Activated gamma-delta T cell treated with Interleukin-2 at 50 U/mL for 16 hours (primary cell): ENCODE measurements at places on chromosomes 6 and 20.

- DNase-seq = no peak
Observed at GRCh38 chr20:53814060-53814459, 220.4 kb upstream of the ZNF217 start.

DNA sequence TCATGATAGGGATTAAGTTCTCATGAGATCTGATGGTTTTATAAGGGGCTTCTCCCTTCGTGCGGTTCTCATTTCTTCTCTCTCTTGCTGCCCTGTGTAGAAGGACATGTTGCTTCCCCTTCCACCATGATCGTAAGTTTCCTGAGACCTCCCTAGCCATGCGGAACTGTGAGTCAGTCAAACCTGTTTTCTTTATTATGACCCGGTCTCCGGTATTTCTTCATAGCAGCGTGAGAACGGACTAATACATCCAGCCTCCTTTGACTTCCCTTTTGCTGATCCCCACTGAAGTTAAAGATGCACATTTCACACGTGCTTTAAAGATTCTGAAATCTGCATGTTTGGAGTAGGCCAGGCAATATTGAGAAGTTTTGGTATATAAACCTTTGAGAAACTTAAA, 543.1 kb downstream of the PRKN start:
- DNase-seq = no peak

GRCh38 chr6:113383701-113384100, 473.4 kb upstream of the MARCKS start:
- no peak for DNase-seq

- no peak for DNase-seq
Observed at GRCh38 chr6:4682431-4683097, 93.6 kb upstream of the CDYL start.

- DNase-seq = no peak
Observed at GRCh38 chr6:41974281-41974825, 32.7 kb upstream of the CCND3 start.

- no peak for DNase-seq
Observed at GRCh38 chr6:52303178-52303577, 18.6 kb upstream of the MCM3 start.

- DNase-seq = no peak
Observed at GRCh38 chr6:146253691-146254090, 224.8 kb downstream of the GRM1 start.

DNA sequence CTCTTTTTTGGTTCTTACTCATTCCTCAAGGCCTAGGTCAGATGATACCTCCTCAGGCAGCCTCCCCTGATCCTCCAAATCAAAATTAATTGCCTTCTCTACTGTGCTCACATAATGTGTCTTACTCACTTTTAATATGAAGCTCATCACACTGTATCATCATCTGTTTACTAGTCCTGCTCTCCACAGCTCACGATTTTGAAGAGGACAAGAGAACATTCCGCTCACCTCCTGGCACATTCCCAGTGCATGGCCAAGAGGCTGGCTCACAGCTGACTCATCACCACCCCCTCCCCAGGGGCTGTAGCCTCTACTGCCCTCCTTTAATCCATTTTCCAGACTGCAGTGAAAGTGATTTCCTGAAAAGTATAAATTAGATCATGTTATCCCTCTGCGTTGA, 133.1 kb downstream of the ALDH8A1 start:
- no peak for DNase-seq

DNA sequence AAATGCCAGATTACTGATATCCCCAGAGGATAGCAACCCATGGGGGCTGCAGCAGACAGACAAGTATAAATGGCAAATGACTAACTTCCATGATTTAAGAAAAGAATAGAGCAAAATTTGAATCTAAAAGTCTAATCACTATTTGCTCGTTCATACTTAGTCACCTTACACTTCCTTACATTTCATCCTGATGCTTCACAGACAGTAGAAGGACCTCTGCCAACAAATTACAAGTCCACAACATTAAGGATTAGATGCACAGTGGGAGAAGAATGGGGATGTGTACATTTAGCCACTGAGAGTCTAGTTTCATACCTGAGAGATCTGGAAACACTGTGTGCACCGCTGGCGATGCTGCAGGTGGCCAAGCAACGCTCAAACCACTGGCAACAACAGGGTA, 72.4 kb downstream of the FYN start:
- no peak for DNase-seq

- DNase-seq = no peak
Observed at GRCh38 chr20:47672886-47673670, 112.2 kb downstream of the SULF2 start.

- no peak for DNase-seq
Observed at GRCh38 chr20:58555078-58555765, 40.0 kb upstream of the APCDD1L start.

DNA sequence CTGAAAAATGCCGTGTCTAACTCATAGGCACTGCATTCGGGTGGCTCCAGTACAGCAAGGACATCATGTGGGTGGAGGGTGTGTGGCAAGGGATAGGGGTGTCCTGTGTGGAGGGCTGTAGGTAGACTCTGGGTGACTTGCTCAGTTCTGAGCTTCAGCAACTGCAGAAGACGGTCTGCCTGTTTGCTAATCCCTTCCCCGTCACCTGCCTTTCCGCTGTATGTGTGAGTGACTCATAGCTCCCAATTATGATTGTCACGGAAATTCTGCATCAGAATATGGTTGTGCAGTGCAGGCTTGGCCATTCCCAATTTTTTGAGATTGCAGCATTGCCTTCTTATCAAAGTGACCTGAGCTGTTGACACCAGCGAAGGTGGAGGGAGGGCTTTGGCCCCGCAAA, 174.3 kb downstream of the CDH4 start:
- DNase-seq = no peak

GRCh38 chr6:24089736-24090135, 36.3 kb upstream of the NRSN1 start:
- DNase-seq = no peak

DNA sequence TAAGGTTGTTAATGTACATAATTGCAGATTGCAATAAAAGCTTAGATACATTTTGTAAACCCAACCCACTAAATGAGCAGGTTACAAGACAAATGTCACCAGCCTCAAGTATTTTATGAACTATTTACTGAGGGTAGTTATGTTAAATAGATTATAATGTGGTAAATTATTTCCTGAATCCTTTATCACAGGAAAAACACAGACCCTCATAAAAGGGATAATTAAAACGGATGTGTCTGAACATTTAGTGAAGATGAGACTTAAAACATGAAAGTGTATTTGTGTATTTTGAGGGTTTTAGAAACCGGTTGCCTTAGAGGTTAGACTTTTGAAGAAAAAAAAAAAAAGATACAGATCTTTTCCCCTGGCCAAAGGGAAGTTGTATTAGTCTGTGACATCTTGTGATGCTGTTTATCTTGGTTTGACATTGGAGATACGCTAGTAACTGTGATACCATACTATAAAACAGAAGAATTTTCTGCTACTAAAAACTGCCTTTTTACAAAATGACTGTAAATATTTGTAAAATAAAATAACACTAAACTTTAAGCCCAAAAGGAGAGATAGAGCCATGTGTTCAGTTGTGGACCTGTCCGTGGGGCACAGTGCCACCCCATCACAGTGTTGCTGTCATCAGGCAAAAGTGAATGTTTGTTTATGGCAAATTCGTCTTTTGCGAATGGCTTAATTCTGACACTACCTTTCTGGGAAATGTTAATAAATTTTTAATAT, 9.7 kb downstream of the DYNLT1 start:
- DNase-seq = no peak

DNA sequence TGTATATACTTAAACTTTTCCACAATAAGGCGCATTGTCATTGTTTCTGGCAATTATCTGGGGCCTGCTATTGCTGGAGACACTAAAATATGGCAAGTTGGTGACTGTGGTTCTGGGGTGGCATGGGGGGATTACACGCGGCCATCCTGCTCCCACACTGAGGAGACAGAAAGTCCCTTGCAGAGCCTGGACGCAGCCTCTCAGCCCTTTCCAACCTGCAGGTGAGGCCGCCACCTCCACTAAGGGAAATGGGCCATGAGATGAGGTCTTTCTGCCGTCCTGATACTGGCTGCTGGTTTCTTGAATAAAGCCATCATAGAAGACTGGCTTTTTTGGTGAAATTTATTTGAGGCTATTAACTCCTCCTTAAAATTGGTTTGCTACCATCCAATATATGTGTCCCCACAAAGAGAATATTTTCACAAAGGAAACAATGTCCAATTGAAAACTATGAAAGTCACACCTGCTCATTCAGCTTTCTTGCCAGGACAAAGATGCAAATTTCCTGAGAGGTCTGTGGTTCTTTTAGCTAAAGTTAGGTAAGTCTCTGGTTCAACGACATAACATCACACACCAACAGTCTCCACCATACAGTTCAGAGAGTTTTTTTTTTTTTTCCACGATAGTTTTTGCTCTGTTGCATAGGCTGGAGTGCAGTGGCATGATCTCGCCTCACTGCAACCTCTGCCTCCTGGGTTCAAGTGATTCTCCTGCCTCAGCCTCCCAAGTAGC, 13.0 kb downstream of the TXNDC5 start:
- no peak for DNase-seq

- DNase-seq = no peak
Observed at GRCh38 chr6:127199470-127199869, 67.2 kb upstream of the RNF146 start.

DNA sequence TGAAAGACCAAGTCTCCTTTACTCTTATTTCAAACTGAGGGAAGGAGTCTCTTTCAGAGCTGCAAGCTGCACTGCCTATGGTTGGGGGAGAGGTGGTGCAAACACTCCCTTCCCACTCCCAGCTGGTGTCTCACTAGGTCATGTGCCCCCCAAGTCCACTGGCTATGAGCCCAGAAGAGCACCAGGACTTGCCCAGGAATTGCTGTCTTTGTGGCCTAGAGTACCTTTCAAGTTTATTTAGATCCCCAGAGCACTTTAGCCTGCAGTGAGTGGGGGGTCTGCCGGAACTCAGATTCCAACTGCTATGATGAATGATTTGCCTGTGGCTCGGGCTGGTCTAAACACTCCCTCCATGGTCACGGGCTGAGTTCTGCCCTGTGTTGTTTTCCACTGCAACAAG, 192.6 kb upstream of the CITED2 start:
- DNase-seq = no peak

GRCh38 chr6:26524722-26525370, 13.3 kb upstream of the HMGN4 start:
- DNase-seq = no peak

GRCh38 chr6:68052234-68052633, 582.8 kb upstream of the ADGRB3 start:
- DNase-seq = no peak

- DNase-seq = no peak
Observed at GRCh38 chr20:59438201-59438600, 137.8 kb downstream of the EDN3 start.

- DNase-seq = no peak
Observed at GRCh38 chr6:145704143-145704781, 31.1 kb downstream of the EPM2A start.

GRCh38 chr6:113882336-113883022, 25.3 kb downstream of the MARCKS start:
- DNase-seq = no peak

- no peak for DNase-seq
Observed at GRCh38 chr6:104623052-104623690, 236.5 kb downstream of the HACE1 start.
